ENCODE measurements at places on chromosomes 2 and 18.

DNA sequence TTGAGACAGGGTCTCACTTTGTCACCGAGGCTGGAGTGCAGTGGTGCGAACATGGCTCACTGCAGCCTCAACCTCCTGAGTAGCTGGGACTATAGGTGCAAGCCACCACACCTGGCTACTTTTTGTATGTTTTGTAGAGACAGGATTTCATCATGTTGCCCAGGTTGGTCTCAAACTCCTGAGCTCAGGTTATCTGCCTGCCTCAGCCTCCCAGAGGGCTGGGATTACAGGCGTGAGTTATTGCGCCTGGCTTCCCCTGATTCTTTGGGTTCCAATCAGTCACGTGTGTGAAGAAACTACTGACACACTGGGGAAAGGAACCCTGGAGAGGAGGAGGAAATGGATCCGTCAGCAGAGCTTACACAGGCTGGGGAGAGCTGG lies 22.3 kb upstream of the RAB10 start:
- DNase-seq = no peak

GRCh38 chr2:223835701-223836532 lies 1.5 kb downstream of the AP1S3 start:
- no peak for DNase-seq

GRCh38 chr2:216235896-216236295 lies 126.7 kb downstream of the XRCC5 start:
- DNase-seq = no peak

- no peak for DNase-seq
These were observed 12.4 kb upstream of the TLK1 start for GRCh38 chr2:171173087-171173486.

GRCh38 chr2:24883946-24884345 lies 36.1 kb downstream of the ADCY3 start:
- DNase-seq = no peak

DNA sequence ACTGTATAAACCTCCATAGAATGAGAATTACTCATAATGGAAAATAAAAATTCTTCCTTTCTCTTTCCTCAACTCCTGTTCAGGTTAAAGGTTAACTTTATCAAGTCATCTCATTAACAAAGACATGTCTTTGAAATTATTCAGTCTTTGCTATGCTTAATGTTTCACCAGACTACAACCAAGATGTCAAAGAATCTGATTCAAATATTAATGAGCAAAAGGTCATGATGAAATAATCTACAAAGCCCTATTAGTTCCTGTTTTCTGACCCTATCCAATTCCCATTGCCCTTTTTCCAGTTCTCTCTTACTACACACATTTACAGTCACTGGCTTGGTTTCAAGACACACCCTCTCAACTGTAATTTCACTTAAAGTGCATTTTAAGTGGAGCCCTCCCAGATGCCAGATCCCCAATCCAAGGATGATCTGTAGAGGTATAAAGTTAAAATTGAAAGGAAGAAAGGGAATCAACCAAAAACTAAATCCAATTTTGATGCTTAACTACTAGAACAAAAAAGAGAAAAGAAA lies 246.9 kb upstream of the CYP26B1 start:
- DNase-seq = no peak

DNA sequence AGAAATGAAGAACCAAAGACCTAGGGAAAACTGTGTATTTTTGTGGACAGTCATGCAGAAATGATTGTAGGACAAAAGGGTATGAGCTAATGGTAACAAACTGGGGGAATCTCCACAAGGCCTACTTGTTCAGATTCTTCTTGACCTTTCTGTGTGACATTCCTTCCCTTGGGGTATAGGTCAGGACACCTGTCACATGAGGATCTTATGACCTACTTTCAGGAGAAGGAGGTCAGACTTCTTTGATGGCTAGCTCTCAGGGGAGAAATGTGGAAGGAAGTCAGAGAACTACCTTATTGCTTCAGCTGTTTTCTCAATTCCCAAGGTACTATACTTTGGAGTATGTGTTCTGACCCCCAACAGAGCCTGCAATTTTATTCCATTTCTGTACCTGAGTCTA lies 40.7 kb upstream of the TANK start:
- no peak for DNase-seq

DNA sequence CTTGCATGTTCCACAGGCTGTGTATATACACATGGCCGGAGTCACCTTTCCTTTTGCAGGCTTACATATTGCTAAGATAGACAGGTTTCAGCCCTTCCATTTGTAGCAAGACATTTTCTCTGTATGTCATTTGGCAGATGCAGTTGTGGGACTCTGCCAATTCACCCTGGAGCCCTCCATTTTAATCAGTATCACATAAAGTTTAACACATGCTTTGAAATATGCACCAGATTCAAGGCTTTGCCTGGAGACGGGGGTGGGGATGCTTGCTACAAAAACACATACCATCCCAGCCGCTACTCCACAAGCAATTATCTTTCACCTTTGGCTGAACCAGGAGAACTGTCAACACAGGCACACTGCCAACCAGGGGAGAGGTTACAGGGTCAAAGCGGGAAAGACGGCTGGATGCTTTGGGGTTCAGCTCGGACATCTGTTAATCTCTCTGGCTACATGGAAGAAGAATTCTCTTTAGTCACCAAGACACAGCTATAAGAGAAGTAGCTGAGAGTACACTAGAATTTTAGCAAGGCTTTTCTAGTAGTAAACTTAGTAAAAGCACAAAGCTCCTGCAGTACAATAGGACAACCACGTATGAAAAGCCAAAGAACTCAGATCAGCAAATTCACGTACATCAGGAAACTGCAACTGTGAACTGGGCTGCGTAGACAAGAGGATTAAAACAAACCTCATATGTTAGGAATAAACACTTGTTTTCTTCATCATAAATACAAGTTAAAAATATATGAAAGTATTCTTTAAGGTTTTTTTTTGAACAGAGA lies 130.9 kb downstream of the EXOC6B start:
- DNase-seq = no peak

DNA sequence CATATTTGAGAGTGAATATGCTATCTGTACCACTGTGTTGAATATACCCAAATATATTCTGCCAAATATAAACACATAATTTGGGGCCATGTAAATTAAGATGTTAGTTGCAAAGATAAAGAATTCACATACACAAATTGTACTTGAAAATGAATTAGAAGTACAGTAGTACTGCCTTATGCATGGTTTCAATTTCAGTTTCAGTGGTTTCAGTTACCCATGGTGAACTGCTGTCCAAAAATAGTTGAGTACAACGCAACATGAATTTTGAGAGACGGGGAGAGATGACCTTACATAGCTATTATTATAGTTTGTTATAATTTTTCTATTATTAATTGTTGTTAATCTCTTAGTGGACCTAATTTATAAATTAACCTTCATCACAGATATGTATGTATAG lies 1313.0 kb upstream of the FAM98A start:
- DNase-seq = no peak

GRCh38 chr2:173311844-173312606 lies 42.6 kb upstream of the CDCA7 start:
- DNase-seq = no peak

- DNase-seq = no peak
These were observed 196.6 kb downstream of the FHOD3 start for GRCh38 chr18:36494160-36494437.
